ENCODE measurements at places on chromosomes 12 and 14. TPM values are rescaled to one million over a fixed set of nuclear protein-coding genes. Genes with fewer than 3 reads are reported as not detected.

C1R gene
- total RNA-seq = 84.4 TPM

VTI1B gene
- 61.1 TPM for total RNA-seq

DNA sequence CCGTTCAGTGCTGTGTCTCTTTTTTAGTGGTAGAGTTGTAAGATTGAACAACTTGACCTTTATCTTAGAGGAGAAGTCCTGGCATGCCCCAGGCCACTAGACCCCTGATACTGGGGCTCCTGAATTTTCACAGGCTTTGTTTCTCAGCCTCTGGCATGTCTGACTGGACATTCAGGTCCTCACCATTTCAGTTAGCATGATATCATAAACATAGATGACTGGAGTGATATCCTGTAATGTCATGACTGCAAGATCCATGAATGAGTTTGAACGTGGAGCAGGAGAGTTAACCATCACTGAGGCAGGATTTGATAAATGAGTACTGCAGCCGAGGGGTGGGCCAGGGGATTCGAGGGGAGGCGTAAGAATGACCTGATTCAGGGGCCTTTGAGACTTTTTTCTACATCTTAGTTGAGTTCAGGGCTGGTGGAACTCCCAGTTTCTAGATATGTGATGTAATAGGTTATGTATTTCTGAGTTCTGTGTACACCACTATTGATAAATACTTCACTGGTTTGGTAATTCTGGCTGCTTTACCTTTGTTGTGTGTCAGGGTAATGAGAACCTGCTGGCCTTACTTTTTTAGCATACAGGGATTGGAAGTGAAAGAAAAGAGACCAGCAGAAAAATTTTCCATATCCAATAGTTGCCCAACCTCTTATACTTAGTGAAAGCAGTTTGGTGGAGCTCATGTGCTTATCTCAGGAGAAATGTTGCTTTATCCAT, 217.0 kb downstream of the SYNE2 start:
- DNase-seq = no peak

- DNase-seq = no peak
These were observed 105.9 kb downstream of the MGST1 start for GRCh38 chr12:16453319-16453718.

BTBD7 gene
- total RNA-seq = 18.8 TPM

DNA sequence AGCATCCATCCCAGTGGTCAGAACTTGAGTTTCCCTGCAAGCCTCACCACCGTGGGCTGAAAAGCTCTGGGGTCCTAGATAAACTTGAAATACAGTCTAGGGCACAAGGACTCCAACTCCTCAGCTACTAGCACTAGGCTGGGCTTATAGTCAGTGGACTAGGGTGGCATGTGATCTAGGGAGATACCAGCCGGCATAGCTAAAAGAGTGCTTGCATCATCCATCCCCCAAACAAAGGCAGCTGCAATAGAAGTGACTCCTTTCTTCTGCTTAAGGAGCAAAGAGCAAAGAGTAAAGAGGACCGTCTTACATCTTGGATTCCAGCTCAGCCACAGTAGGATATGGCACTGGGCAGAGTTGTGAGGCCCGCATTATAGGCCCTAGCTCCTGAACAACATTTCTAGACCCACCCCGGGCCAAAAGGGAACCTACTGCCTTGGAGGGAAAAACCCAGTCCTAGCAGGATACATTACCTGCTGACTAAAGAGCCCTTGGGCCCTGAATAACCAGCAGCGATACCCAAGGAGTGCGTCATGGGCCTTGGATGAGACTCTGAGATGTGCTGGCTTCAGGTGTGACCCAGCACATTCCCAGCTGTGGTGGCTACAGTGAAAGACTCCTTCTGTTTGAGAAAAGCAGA, 17.9 kb upstream of the SOS2 start:
- no peak for DNase-seq

CBLN3 gene
- total RNA-seq = 0.30 TPM

- no peak for DNase-seq
These were observed 90.7 kb upstream of the MYL2 start for GRCh38 chr12:111010916-111011657.

DNA sequence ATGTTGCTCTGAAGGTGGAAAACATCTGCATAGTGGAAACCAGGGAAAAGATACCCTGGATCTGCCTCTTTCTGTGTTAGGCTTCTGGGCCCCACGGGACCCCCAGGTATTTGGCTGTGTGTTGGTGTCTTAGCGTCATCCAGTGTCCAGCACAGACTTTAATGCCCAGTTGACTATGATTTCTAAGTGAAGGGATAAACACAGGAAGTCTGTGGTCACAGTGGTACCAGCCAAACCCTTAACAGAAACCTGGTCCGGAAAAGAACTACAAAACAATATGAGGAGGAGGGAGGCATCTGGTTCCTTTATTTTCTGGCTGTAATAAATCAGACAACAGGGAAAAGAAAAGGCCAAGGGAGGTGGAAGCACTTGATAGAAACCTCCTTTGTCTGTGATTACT, 56.4 kb downstream of the CMKLR1 start:
- DNase-seq = no peak

MUCL1 gene
- 1,024 TPM for total RNA-seq

DNA sequence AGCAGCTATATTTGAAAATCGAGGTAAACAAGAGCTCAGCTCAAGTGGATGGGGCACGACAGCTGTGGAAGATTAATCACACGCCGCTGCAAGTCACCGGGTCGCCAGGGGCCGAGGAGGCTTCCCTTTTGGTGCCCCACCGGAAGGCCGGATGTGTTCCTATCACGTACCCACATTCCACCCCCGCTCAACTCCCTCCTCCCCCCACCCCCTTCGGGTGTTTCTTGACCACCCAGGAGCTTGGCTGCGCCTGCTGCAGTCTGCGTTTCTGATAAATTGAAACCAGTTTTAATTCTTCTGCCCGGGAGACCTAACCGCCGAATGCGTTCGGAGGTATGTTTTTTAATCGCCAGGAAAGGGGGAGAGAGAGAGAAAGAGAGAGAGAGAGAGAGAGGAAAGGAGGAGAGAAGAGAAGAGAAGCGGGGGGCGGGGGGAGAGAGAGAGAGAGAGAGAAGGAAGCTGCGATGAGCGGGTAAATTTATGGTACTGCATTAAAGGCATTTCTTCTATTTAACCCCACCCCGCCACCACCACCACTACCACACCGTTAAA, 1.8 kb downstream of the SLC8A3 start:
- DNase-seq = no peak

DNA sequence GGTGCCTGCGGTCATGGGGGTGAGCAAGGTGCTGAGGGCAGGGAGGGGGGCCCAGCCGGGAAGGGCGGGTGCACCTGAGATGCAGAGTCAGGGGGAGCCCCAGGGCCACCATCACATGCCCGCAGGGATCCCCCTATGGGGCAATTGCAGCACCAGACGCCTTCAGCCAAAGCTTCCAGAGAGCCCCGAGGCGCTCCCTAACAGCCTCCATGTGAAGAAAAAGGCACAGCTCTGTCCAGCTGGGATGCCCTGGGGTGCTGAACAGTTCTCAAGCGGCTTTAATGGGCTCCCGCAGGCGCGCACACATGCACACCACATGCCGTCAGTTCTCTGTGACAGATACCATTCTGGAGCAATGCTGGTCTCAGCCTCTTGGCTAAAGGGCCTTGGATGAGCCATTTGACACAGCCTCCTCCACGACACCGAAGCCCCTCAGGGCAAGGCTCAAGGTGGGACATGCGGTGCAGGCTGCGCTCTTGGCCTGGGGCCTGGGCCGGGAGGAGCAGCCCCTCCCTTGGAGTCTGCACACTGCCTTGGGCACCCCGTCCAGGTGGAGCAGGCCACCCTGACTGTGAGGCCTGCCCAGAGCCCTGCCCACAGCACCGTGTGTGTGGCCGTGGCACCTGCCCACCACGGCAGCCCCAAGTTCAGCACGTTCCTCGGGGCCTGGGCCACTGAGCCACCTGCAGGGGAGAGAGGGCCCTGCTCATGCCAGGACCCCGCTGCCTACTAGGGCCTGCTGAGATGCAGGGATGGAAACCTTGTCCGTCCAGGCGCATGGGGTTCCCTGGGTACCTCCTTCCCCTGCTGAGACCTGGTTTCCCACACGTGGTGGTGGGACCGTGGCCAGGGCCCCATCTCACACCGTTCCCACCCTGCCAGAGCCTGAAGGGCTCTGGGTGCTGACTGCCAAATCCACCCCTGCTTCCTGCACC, 7.7 kb downstream of the XRCC3 start:
- no peak for DNase-seq

DNA sequence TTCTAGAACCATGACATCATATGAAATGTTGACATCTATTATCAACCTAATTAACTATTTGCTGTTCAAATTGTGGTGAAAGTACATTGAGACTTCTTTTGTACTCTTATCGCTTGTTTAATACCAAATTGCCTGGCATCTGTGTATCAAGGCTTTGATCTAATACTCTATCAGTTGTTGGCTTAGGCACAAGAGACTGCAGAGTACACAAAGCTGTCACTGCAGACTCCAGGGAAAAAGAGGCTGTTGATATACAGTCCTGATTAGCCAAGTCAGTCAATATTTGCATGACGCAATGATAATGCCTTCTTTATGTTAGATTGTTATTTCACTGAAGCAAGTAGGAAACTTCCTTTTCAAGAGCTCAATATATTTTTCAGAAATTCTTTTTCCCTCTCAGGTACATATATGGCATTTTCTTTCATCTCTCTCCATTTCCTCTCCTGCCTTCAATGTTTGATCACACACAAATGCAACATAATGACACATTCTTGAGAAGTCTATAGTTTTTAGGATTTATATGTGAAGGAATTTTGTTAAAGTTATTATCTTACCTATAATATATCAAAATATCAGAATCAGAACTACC, 32.3 kb upstream of the PTCSC3 start:
- DNase-seq = no peak

B4GALNT3 gene
- 33.0 TPM for total RNA-seq

- DNase-seq = no peak
These were observed 17.7 kb downstream of the SLC25A29 start for GRCh38 chr14:100288382-100289185.

DNA sequence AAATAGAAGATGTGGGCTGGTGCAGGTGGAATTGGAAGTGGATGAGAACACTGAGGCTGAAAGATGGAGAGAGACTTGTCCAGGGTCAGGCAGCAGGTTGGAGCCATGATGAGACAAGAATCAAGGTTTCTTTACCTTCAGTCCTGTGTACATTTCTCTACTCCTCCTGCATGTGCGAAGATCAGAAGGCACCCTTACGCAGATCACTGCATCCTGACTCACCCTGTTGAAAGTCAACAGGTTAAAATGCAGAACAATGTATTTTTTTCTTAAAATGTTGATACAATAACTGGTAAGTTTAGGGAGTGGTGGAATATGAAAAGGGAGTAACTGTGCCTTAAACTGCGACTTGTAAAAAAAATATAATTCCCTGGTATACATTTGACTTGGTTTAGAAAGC, 47.8 kb downstream of the TESPA1 start:
- DNase-seq = no peak

- no peak for DNase-seq
These were observed 7.0 kb downstream of the CLEC1B start for GRCh38 chr12:9991876-9992275.

GRCh38 chr14:34223373-34224148, 238.5 kb downstream of the SPTSSA start:
- no peak for DNase-seq

DNA sequence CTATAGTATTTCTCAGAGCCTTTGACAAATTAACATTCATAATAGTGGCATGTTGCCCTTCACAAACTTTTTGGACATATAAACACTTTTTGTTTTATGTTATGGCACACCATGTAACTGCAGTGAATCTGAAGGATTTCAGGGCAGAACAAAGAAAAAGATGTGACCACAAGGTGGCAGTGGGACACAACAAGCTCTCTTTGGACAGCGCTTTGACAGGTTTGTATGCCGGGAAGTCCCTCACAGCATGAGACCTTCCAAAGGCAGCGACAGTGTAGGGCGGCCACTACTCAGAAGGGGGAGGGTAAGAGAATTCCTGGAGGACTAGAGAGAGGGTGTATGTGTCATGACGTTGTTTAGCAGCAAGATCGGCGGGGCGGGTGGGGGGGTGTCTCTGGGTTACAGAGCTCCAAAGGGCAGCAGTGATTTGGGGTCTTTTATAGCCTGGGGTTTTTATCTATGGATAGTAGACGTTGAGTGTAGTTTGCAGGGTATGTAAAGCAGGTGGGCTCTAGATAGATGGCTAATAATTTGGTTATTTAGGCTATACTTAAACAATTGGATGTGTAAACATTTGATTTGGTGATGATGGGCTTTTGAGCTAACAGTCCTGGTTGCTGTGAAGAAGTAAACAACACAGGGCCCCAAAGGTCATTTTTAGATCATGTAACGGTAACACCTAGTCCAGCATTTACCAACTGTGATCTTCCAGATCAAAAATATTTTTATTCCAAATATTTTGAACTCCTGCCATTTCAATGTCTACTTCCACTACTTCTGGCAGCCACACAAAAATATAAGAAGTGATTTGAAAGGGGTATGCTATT, 22.9 kb downstream of the ETFBKMT start:
- no peak for DNase-seq

TOX4 gene
- total RNA-seq = 77.6 TPM

DNA sequence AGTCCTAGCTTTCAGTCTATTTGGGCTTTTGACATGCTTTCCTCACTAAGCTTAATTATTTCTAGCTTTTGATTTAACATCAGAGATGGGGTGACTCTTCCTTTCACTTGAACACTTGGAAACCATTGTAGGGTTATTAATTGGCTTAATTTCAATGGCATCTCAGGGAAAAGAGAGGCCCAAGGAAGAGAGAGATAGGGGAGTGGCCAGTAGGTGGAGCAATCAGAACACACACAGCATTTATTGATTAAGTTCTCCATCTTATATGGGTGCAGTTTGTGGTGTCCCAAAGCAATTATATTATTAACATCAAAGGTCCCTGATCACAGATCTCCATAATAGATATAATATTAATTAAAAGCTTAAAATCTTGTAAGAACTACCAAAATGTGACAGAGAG, 1466.1 kb upstream of the SEL1L start:
- no peak for DNase-seq

- peak; percentile 17 for DNase-seq
These were observed 20.8 kb downstream of the CFAP251 start for GRCh38 chr12:121939186-121939585.

VDR gene
- 39.7 TPM for total RNA-seq

SMCO2 gene
- total RNA-seq = 1.3 TPM

RABGGTA gene
- total RNA-seq = 50.4 TPM

- DNase-seq = no peak
These were observed 28.3 kb downstream of the VSX2 start for GRCh38 chr14:74267588-74267987.

GRCh38 chr12:63849106-63849620, 4.7 kb downstream of the SRGAP1 start:
- no peak for DNase-seq

KRT2 gene
- total RNA-seq = 1,598 TPM
